ENCODE measurements at places on chromosomes 4 and X. TPM values are rescaled to one million over a fixed set of nuclear protein-coding genes. Genes with fewer than 3 reads are reported as not detected.
A peak's percentile ranks its signal among the peaks of the same experiment; 100 is the strongest.

WFS1 gene
- 74.7 TPM for total RNA-seq

PCSK1N gene
- 0.42 TPM for total RNA-seq

GPR34 gene
- total RNA-seq, result not detected

GRCh38 chr4:80948141-80948540 is 82.4 kb upstream of the BMP3 start:
- DNase-seq, result no peak

- peak; percentile 7 for DNase-seq
Observed at GRCh38 chr4:15809058-15809457, 30.9 kb downstream of the CD38 start.

DNA sequence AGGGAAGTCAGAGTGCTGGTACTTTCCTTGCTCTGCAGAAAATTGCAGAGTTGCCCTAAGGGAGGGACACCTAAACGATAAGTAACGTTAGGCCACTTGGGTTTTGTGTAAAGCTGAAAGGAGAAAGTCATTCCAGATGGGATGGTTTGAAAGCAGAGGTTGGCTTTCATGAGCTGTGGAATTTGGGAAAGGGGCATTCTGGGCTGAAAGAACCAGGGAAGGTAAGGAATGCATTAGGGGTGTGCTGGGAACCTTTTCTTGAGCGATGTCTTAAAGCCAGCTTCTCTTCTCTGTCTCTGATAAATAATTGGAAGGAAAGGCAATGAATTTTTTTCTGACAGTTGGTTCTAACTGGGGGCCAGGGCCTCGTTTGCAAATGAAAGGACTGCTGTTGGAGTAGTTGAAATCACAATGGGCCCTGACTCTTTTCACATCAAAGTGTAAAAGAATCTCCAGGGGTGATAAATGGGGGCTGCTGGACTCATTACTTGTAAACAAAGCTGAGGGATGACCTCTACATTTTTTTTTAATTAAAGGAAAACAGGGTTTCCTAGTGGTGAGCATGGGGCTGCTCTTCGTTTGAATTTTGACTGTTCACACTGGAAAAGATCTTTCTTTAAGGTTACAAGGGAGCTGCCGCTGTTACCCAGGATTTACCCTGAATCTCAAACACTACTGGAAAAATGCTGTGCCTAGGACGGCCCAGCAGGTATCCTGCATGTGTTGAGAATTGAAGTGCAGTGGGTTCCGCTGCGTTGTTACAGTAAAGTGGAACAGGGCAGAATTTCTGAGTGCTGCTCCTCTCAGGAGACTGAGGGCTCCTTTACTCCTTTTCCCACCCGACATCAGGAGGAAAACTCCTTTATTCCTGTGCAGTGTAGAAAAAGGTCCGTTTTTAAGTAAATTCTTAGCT is 25.0 kb downstream of the AFF1 start:
- DNase-seq, result no peak

- no peak for DNase-seq
Observed at GRCh38 chrX:136941396-136942337, 61.1 kb upstream of the RBMX start.

- DNase-seq, result no peak
Observed at GRCh38 chrX:138034136-138034535, 468.2 kb downstream of the ZIC3 start.
